ENCODE measurements at places on chromosomes 11 and 22. TPM values are rescaled to one million over a fixed set of nuclear protein-coding genes. Genes with fewer than 3 reads are reported as not detected.

The SLC6A5 gene
- not detected for total RNA-seq

The OR51B5 gene
- total RNA-seq: 2.9 TPM

The OR5P2 gene
- total RNA-seq: not detected

DNA sequence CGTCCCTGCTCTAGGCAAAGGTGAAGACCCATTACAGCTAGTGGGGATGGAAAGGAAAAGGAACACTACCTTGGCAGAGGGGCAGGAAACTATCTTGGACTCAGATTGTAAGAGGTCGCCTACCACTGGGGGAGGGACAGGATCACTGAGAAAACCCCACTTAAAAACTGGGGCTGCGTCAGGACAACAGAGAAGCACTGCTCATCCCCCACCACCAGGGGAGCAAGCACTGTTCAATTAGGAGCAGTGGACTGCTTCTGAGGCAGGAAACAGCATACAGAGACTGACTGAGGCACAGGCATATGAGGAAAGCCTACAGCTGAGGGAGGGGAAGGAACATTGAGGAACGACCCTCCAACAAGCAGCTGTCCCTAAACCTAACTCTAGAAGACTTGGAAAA is 20.8 kb upstream of the DLAT start:
- no peaks in the 10 kb centered on the region for H3K27me3 ChIP-seq
